ENCODE measurements at places on chromosomes 1 and 21.

- no peak for DNase-seq
Observed at GRCh38 chr1:117815926-117816325, 113.5 kb downstream of the GDAP2 start.

- DNase-seq: no peak
Observed at GRCh38 chr1:234495231-234495990, 16.4 kb upstream of the TARBP1 start.

DNA sequence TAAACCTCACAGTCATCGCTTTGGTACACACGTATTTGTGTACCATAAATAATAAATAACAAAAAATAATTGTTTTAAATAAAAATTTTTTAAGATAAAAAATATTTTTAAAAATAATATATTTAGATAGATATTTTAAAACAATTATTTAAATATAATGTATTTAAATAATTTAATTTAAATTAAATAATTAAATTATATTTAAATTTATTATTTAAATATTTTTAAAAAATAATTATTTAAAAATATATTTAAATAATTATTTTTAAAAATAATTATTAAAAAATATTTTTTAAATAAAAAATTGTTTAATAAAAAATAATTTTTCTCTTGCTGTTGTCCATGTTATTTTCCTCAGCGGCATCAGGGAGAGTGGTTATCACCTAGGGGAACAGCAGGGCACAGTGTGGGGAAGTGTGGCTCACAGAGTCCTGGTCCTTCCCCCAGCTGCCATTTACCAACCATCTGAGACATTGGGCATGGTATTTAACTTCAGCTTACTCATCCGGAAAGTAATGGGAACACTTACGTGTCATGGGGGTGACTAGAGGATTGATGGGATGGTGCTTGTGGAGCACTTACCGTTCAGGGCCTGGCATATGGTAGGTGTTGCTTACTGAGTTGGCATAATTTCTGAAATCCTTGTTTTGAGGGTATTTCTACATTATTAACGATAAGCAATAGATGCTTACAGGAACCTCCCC lies 92.9 kb upstream of the TSPAN2 start:
- no peak for DNase-seq

GRCh38 chr1:172206256-172206655 lies 214.2 kb upstream of the C1orf105 start:
- no peak for DNase-seq

All from smooth muscle cell of the brain vasculature (primary cell).